ENCODE measurements at places on chromosomes 4 and X.

GRCh38 chr4:141238186-141238585 lies 17.5 kb downstream of the ZNF330 start:
- DNase-seq = no peak

- DNase-seq = no peak
These were observed 43.0 kb upstream of the SCOC start for GRCh38 chr4:140330311-140330900.

DNA sequence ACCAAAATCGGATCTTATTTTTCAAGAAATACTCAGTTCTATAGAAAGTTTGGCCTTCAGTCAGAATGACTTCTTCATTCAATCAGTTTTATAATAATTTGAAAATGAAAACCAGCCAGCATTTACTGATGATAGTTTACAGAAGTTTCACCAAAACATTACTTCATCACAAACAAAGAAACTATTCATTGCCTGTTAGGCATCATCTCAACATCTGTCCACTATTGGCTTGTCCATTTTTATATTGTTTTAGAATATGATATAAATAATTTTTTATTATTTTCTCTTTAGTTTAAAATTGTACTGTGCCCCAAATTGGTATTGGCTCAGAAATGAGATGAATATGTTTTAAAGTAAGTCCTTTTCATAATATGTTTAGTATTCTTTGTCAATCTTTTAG lies 38.4 kb downstream of the FAT4 start:
- no peak for DNase-seq

GRCh38 chrX:114712466-114712865 lies 128.6 kb downstream of the HTR2C start:
- DNase-seq = no peak

GRCh38 chr4:26732356-26732755 lies 128.3 kb upstream of the STIM2 start:
- DNase-seq = no peak

GRCh38 chrX:34288782-34289181 lies 156.7 kb upstream of the FAM47A start:
- DNase-seq = no peak

GRCh38 chr4:8736090-8736825 lies 135.4 kb downstream of the HMX1 start:
- DNase-seq = no peak

DNA sequence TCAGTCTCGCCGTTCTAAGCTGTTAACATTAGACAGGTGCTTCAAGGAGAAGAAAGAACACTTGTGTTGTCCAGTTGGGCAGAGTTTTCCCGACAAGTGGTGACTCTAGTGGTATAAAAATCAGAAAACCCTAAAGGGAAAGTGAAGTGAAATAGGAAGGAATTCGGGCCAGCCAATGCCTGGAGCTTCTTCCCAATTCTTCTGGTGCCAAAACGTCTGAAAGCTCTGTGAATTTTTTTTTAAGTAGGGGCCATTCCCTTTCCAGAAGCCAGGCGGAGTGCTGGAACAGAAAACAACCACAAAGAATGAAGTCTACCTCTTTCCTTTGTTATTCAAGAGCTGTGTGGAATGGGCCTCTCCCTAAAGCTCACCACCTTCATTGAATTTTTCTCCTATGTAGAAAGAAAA lies 43.1 kb upstream of the PPARGC1A start:
- DNase-seq = no peak

DNA sequence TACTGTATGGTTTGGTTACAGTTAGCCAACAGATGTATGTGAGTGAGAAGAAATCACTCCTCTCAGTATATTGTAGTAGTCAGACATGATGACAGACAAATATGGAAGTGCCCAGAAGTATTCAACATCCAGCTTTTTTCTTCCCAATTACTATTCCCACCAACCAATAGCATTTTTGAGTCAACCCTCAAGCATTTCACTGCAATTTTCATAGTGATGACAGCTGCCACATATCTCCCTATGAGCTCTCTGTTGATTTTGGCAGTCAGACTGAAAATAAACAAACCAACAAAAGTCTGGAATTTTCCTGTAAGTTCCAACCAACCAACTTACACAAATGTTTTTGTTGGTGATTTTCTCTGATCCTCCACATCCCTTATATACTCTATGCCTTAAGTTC lies 8.2 kb upstream of the TRAM1L1 start:
- no peak for DNase-seq

DNA sequence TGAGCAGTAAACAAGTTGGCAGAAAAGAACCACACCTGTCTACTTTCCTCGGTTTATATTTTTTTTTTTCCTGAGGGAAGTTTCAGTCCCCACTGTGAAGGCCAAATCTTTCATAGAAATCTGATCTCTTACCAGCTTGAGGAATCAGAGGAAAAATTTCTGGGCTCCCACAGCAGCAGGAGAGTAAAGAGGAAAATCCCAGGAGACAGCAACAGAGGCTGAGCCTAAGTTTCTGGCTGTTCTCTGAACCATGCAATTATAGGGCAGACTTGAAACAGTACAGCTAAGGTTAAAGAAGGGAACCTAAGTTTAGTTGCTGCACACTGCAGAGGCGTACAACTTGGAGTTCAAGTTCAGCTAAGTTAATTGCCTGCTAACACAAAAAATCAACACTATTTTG lies 1090.9 kb upstream of the INTU start:
- DNase-seq = no peak

All from left lung (tissue), 14 donors.